ENCODE measurements at places on chromosomes 7 and 10.

- no peak for DNase-seq
Observed at GRCh38 chr10:36676321-36676720, 449.1 kb upstream of the ANKRD30A start.

- DNase-seq: peak; percentile 55
Observed at GRCh38 chr7:468681-469562, 50.7 kb downstream of the PDGFA start.

GRCh38 chr10:132707776-132708171 is 78.2 kb downstream of the NKX6-2 start:
- no peak for DNase-seq

DNA sequence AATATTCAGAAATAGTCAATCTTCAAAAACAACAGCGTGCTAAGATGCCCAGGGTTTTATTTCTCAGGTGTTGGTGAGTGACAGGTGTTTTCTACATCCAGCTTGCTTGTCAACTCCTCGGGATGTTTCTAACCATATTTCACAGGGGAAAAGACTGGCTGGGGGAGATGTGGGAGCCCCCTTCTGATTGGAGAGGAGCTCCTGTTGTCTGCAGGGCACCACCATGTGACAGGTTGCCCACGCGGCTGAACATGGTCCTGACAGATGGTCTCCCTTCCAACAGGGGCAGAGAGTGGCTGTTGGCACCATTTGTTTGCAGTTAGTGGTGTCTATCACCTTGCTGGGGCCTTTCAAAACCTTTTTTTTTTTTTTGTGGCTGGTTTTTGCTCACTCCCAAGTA is 16.5 kb upstream of the GPR26 start:
- no peak for DNase-seq

DNA sequence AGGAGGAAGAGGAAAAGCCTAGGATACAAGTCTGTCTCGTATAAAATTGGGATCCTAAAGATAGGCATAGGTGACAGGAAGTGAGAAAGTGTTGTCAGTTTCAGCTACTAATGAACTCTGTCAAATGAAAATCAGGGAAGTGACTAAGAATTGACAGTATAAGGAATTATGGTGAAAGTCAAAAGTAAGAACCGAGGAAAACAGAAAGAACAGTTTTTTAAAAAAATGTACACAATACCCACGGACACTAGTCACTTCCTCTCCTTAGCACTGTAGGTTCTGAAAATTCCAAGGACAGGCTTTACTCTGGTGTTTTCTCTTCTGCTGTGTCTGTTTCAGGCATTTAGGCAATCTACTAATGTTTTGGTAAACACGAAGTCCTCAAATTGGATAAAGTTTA is 42.3 kb downstream of the ATAD1 start:
- peak; percentile 20 for DNase-seq

DNA sequence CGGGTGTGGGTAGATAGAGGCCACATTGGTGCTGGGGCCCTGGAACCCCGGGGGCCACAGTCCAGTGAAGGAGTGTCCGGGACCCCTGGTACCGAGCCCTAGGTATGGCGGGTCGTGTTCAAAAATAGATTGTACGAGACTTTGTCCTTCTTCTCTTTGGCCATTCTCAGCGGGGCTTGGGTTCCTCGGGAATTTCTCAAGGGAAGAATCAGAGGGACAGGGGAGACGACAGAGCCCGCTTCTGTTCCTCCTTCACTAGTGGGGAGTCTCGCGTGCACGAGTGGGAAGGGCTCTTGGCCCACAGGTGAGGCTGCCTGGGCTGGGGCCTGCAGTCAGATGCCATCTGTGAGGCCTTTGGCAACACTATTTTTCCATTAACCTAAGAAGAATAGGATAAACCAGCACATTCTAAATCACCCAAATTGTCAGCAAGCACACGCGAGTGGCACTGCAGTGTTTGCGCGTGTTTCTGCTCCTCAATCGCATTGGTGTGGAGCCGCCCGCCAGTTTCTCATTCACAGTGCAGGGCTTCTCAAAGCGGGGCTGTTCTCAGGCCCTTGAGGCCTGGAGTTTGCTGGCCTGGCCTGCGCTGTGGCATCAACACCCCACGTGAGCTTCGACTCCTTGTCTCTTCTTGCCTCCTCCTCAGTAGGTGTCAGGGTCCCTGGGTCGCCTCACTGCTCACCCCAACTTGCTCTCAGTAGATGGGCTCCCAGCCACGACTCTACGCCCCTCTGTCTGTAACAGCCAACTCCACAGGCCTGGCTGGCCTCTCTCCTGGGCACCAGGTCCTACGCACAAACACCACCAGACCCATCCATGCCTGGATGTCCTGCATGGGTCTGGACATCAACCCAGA is 187.6 kb upstream of the SHH start:
- no peak for DNase-seq
